ENCODE measurements at places on chromosomes 12 and 14.

DNA sequence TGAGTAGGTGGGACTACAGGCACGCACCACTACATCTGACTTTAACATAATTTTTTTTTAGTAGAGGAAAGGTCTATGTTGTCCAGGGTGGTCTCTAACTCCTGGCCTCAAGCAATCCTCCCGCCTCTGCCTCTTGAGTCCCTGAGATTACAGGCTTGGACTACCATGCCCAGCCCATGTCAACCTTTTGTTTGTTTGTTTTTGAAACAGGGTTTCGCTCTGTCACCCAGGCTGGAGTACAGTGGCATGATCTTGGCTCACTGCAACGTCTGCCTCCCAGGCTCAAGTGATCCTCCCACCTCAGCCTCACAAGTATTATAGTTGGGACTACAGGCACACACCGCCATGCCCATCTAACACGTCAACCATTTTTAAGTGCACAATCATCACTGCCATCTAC, 29.2 kb downstream of the PITPNM2 start:
- DNase-seq, result no peak

DNA sequence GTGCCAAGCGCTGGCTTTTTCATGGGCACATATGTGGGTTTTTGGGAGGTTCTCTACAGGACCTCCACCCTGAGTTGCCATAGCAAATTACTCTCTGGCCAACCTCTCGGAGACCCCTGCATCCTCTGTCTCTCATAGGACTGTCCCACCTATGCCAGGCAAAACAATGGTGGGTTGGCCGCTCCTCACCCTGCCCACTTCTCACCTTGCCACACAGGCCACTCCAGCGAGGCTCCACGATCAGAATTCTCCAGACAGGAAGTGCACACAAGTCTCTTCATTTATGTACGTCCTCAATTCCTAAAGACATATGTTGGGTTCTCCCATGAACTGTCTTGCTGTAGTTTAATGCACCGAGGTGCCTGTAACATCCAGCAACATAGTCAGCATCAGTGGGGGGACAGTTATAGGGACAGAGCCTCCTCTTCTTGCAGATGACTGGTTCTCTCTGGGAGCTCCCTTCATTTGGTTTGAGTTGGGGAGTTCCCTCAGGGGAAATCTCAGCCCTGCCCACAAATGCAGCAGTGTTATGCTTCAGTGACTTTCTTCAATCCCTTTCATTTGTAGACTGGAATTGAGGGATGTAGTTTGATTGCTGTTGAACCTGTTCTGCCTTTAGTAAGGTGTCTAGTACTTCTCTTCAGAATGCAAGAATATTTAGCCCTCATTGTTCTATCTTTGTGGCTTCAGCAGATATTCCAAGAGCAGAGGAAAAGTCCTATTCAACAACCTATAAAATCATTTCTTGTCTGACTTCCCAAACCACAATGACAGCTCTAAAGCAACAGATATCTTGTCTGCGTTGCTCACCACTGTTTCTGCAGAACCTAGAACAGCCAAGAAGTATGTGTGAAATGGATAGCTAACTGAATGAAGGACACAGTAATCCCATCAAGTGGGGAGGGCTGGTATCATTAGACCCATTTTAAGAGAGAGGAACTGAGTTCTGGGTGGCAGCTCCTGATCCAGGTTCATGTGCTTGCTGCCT, 2.8 kb upstream of the LTBP2 start:
- no peak for DNase-seq

GRCh38 chr12:21877293-21877982, 63.8 kb downstream of the ABCC9 start:
- no peak for DNase-seq

- DNase-seq, result no peak
Observed at GRCh38 chr14:67998834-67999233, 179.3 kb downstream of the RAD51B start.

- DNase-seq, result no peak
Observed at GRCh38 chr14:35088514-35088913, 33.3 kb downstream of the PPP2R3C start.

DNA sequence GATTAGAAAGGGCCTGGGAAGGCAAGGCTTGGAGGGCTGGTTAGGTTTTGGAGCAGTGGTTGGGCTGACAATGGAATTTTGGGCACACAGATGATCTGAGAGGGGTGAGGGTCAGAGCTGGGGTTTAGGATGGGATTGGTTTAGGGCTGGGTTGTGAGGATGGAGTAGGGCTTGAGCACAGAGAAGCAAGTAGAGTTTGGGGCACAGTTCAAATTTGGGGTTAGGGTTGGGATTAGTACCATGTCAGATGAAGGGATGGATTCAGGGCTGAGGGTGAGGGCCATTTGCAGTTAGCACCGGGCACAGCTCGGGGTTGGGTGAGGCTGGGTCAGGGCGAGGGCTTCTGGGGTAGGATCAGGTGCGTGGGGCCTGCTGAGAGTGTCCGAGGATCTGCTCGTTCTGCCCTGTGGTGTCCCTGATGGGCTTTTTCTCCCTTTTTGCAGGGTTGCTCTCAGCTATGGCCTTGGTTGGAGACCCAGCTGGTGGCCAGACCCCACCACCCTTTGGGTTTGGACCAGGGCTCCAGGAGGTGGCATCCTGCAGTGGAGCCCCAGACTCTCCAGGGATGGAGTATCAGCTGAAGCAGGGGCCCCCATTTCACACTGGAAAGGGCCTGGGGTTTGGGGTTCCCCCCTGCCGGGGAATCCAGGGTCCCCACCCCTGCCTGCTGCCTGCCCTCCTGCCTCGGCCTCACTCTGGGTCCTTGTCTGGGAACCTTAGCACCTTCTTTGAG, 45.6 kb downstream of the KRT80 start:
- no peak for DNase-seq

Data from Caco-2 (cell line).